ENCODE measurements at places on chromosomes 5 and 9.

DNA sequence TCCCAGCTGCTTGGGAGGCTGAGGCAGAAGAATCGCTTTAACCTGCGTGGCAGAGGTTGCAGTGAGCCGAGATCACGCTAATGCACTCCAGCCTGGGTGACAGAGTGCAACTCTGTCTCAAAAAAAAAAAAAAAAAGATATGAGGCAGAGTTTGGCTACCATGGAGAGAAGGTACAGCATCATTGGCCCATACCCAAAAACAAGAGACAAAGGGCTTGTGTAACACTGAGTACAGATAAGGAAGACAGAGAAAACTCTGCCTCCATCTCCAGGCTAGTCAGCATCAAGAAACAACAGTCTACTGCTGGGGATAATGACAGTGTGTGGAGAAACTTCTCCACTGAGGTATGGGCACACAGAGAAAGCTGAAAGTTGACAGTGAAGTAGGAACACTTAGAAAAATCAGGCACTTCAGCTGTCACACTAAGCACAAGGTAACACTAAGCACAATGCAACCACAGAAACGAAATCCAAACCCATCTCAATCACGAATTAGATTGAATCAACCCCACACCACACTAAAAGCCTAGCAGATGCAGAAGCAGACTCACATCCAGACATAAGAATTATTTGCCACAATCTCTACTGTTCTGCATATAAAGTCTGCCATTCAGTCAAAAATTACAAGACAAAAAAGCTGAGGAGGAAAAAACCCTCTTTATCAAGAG is 10.5 kb downstream of the PJA2 start:
- DNase-seq = no peak

- no peak for DNase-seq
Observed at GRCh38 chr9:125568621-125569020, 138.4 kb downstream of the MAPKAP1 start.

- DNase-seq = no peak
Observed at GRCh38 chr5:132090107-132090506, 16.5 kb downstream of the CSF2 start.

- no peak for DNase-seq
Observed at GRCh38 chr9:1434052-1434767, 384.1 kb downstream of the DMRT2 start.

GRCh38 chr5:88000877-88001276 is 267.8 kb downstream of the TMEM161B start:
- DNase-seq = no peak

All from KG1 (cell line).